Activated CD8-positive, alpha-beta memory T cell treated with anti-CD3 and anti-CD28 coated beads for 4 hours (primary cell): ENCODE measurements at places on chromosomes 6 and 20.

GRCh38 chr20:40431112-40431511, 257.9 kb downstream of the MAFB start:
- no peak for DNase-seq

GRCh38 chr6:17442196-17442595, 48.8 kb downstream of the CAP2 start:
- DNase-seq, result no peak

DNA sequence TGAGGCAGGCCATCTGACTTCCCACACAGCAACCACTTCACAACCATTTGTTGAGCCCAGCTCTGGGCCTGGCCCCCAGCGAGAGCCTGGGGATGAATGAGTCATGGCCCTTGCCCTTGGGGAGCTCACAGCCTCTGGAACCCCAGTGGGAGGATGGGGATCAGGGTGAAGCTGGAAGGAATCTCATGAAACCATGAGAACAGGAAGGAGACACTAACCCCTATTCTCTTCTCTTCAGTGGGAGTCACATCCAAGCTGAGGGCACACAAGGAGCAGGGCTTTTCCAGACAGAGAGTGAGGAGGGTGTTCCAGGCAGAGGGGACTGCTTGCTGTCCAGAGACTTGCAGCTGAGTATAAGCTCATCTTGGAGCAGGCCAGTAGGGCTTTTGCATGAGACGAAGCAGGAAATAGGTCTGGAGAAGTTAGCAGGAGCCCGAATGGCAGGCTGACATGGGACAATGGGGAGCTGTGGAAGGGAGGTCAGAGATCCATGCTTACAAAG, 7.5 kb downstream of the FOXS1 start:
- no peak for DNase-seq

DNA sequence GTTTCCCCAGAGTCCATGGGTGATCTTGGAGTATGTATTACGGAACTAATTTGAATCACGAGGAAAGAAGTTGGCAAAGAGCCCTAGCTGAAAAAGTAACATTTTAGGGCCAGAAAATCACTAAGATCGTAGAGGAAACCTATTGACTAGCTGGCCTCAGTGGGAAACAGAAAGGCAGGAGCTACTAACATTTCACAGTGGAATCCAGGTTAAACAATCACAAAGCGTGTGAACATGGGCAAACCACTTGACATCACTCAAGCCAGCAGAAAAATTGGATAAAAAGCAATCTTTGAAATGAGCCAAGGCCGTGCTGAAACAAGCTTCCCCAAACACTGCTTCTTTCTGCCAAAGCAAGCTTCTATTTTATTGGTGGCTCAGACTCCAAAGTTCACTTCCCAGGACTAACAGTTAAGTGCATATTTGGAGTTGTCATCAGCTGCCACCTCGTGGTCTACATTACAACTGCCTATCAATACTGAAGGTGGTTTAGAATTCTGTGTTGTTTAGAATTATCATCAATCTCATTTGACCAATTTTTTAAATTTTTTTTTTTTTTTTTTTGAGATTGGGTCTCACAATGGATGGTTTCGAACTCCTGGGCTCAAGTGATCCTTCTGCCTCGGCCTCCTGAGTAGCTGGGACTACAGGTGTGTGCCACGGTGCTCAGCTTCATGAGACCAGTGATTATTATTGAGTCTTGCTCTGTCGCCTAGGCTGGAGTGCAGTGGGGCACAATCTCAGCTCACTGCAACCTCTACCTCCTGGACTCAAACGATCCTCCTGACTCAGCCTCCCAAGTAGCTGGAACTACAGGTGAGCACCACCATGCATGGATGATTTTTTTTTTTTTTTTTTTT, 10.6 kb downstream of the RPS10 start:
- DNase-seq, result no peak

DNA sequence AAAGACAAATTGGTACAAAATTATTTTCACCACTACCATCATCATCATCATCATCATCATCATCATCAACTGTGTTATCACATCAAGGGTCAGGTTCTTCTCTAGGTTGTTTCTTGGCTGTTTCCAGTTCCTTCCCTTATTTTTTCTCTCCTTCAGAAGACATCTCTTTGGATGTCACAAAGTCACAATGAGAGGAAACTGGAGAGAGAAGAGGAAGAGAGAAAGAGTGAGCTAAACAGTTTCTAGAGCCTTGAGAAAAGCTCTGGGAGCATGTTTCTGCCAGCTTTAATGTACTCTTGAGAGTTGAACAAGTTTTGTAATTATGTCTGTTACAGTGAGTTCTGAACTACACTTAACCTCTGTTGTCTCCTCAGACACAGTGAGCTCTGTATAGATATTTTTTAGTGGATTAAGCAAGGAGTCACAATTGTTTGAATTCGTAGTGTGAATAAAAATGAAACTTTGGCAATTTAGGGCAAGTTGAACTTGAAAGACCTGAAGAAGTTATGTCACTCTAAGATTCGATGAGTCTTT, 123.0 kb upstream of the AKIRIN2 start:
- DNase-seq, result no peak
